ENCODE measurements at places on chromosomes 4 and X. TPM values are rescaled to one million over a fixed set of nuclear protein-coding genes. Genes with fewer than 3 reads are reported as not detected.

The SPANXN3 gene
- not detected for polyA plus RNA-seq

The IL21 gene
- not detected for polyA plus RNA-seq

The STK32B gene
- 0.08 TPM for polyA plus RNA-seq

The ZFYVE28 gene
- 5.0 TPM for polyA plus RNA-seq

The NR3C2 gene
- 3.6 TPM for polyA plus RNA-seq

The ARHGAP36 gene
- not detected for polyA plus RNA-seq

The CT55 gene
- not detected for polyA plus RNA-seq

The STAP1 gene
- polyA plus RNA-seq, result not detected

The TLR2 gene
- 1.6 TPM for polyA plus RNA-seq

The ZNF595 gene
- 2.7 TPM for polyA plus RNA-seq

The ASMT gene
- polyA plus RNA-seq, result not detected

The MAGEC1 gene
- polyA plus RNA-seq, result not detected

DNA sequence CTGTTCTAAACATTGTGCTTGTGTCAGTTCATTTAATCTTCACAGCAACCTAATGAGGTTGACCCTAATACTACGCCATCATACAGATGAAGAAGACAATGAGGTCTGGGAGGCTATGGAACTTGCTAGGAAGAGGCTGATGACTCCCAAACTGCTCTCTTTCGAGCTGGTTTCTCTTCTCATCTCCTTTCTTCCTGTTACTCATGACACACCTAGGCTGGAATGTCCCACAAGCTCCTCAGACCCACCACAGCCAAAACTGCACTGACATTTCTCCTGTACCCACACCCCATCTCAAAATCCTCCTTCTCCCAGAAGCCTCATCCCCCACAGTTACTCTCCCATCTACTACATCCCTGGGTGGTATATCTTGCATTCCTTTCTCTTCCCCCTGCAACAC is 27.4 kb upstream of the PJA1 start:
- no peak for DNase-seq

DNA sequence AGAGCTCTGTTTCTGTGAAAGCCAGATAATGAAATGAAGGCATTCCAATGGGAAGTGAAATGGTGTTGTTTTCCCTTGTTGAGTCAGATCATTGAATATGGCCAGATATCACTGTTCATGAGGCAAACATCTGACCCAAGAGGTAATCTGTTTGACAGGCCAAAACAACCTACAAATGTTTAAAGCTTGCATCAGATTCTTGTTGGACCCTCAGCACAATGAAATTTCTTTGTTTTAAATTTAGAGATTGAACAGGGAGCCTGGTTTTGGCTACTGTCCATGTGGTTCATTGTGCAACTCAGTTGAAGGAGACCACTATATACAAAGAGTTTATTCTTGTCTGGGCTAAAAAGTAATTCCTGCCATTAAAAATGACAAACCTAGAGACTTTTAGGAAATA is 159.1 kb downstream of the AFF2 start:
- DNase-seq, result no peak

- no peak for DNase-seq
These were observed 87.3 kb upstream of the CPEB2 start for GRCh38 chr4:14915018-14915417.

GRCh38 chr4:40194602-40195161 is 2.1 kb upstream of the RHOH start:
- no peak for DNase-seq

DNA sequence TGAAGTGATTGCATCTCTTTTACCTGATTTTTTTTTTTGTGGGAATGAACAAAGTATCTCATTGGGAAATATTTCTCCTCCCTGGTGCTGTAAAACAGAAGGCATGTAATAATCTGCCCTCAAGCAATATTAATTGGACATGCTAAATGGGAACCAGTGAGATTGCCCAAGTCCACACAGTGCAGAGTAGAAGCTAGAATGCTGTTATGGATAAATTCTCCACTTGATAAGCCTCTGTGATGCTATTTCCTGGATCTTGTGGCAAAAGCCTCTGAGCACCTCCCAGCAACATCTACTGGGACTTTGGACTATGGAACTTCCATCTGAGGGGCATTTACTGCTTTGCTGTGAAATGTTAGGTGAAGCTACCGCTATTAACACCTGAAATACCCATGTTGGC is 46.9 kb upstream of the YTHDC1 start:
- no peak for DNase-seq

GRCh38 chr4:110640576-110640975 is 17.7 kb upstream of the PITX2 start:
- DNase-seq, result no peak

DNA sequence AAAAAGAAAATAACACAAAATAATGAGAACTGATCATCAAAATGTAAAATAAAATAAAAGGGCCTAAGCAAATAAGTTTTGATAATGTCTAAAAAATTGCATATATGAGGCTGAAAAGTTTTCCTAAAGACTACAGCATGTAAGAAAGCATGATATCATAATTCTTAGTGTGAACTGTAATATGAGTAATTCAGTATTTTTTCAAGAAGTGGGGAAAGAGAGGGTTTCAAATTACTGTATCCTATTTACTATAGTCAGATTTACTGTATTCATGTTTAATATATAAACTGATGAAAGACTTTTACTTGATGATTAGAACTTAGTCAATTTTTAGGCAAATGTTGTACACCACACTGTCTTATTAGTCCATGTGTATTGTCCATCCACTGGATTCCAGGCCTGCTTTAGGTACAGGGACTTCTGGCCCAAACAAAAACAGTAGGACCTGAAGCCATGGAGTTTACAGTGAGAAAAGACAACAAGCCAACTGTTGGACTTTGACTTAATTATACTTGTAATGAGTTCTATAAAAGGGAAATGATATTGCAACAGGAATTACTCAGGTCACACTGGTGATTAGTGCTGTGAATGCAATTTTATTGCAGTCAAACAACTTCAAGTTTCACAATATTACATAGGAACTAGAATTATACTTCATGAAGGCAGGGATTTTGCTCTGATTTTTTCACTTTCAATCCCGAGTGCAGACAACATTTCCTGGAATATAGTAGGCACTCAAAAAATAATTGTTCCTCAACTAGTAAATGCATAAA is 517.7 kb upstream of the GALNT7 start:
- no peak for DNase-seq

- no peak for DNase-seq
These were observed 16.6 kb downstream of the SOWAHB start for GRCh38 chr4:76881375-76881774.

GRCh38 chr4:70564033-70564432 is 28.0 kb upstream of the AMBN start:
- DNase-seq, result no peak

DNA sequence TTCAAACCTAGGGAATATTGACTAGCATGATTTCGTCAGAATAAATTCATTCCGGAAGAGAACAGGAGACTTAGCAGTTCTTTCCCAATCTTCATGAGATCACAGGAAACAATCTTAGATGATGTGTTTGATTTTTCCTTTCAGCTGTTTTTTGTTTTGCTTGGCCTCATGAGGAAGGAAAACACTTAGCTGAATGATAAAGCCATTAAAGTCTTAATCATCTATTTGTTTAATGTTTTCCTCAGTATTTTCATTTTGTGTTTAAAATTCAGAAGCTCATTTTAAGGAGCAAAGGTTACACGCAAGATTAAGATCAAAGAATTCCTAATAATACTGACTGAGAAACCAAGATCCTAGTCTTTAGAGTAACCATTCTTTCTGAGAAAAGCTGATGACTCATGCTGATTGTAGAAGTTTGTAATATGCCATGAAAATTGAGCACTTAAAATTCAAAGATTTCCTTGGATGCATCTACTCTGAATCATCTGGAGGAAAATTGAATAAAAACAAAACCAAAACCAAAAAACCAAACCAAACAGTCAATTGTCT is 15.4 kb upstream of the TBC1D19 start:
- no peak for DNase-seq

DNA sequence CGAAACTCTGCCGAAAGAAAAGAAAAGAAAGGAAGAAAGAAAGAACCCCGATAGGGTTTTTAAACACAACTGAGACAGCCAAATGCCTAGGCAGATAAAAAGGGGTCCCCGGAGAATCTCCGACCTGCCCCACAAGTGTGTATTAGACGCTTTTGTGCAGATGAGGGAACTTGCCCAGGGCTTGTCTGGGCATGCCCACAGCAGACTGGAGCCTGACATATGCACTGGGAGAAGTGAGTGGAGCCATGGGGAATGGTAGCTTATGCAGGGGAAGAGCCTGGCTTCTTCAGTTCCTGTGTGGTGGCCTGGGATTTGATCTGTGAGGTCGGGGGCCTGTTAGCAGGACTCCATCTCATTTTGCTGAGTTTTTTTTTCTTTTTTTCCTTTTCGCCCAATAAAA is 199.0 kb downstream of the GPC3 start:
- DNase-seq, result no peak

GRCh38 chrX:146243041-146243440 is 425.4 kb downstream of the SLITRK2 start:
- no peak for DNase-seq

DNA sequence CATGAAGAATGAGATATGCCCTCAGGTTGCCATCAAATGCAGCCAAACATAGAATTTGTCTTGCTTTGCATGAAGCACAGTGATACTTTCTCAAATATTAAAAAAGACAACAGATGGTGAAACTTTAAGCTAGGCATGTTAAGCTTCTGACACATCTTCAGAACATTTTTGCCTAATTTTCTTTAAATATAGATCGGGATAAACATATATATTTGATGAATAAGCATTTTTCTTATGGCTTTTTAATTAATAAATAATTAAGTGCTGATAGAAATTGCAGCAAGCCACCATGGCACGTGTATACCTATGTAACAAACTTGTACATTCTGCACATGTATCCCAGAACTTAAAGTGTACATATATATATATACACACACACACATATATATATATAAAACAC is 831.2 kb upstream of the PCDH10 start:
- DNase-seq, result no peak

DNA sequence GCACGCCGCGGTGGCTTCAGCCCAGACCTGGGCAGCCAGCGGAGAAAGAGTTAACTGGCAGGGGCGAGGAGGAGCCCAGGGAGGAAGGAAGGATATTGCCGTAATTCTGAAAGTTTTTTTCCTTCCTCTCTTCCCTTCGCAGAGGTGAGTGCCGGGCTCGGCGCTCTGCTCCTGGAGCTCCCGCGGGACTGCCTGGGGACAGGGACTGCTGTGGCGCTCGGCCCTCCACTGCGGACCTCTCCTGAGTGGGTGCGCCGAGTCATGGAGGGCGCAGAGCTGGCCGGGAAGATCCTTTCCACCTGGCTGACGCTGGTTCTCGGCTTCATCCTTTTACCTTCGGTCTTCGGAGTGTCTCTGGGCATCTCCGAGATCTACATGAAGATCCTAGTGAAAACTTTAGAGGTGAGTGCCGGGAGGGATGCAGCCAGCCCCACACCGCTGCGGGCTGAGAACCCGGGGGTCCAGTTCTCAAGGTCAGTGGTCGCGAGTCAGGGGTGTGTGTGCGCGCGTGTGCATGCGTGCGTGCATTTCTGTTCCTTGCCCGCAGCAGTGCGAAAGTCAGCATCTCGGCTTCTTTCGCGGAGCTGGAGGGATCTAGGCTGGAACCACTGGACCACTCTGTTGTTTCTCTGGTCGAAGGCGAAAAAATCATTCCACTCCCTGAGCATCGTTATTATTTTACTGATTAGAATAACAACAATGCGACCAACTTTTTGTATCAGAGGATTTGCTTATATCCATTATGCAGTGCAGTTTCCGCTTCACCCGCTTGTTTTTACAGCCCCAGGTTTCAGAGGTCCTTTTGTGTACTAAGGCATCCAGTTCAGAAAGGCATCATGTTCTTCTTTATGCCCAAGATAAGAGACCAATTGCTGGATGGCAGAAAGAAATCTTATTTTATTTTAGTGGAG is 709 bp downstream of the GPAT3 start:
- no peak for DNase-seq

DNA sequence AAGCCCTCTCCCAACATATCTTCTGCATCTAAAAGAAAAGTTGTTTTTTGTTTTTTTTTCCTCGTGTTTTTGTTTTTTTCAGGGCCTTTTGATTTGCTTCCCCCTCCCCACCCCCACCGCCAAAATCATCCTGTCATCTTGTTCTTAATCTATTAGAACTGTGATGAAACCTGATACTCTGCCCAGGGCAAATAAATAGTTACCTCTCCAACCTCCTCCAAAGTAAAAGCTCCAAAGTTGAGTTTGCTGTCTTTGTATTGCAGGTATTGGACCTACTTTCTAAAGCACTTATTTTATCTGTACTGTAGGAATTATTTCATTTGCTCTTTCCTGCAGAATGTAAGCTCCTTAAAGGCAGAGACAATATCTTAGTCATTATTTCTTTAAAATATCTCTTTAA is 172.9 kb downstream of the SOWAHB start:
- DNase-seq, result no peak

GRCh38 chr4:107901213-107901934 is 30.0 kb upstream of the CYP2U1 start:
- DNase-seq, result no peak

GRCh38 chr4:52982946-52983340 is 120.8 kb downstream of the RASL11B start:
- DNase-seq, result no peak

DNA sequence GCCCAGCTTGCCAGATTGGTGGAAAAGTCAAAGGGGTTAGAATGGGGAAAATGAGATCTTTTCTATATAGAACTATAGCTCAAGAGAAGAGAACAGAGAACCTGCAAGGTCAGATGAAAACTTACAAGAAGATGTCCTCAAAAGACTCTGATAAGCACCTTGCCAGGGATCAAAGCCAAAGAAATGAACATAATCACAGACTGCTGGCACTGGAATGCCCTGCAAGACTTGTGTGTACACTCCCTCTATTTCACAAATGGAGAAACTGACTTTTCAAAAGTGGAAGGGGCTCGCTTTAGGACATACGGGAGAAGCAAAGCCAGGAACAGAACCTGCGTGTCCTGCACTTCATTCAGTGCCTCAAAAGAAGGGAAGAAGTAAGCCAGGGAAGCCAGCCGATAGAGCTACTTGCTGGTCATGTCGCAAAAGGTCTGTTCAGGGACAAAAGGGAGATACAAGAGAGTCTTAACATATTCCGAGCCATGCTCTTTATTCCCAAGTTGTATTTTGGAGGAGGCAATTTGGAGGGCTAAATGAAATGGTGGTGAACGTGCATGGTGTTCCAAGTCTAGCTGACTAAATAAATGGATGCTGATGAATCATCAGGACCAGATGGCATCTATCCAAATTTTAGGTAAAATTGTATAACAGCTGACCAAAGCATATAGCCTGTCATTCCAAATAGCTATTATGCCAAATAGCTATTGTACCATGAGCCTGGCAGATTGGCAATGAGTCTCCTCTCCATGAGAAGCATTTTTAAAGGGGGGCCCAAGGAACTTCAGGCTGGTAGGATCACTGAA is 175.6 kb upstream of the GPC4 start:
- DNase-seq, result no peak

- DNase-seq, result no peak
These were observed 81.0 kb downstream of the EPHA5 start for GRCh38 chr4:65589331-65589730.

- no peak for DNase-seq
These were observed 80.1 kb downstream of the TLL1 start for GRCh38 chr4:165953181-165953580.

DNA sequence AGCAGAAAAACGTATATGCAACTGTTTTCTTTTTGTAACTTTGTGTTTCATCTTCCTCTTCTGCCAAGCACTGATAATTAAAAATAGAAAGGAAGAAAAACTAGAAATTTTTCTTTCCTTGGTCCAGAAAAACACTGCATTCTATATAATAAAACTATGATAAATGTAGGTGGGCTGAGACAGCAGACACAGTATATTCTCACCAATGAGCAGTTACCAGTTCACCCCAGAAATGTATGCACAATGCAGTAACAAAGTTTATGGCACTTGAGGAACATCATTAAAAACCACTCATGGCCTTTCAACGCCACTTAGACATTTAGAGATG is 79.4 kb downstream of the FAT1 start:
- no peak for DNase-seq

GRCh38 chr4:55435141-55435841 is 39.5 kb downstream of the TMEM165 start:
- DNase-seq, result no peak

All from heart left ventricle (tissue), 16 donors.